ENCODE measurements at places on chromosomes 16 and 17. TPM values are rescaled to one million over a fixed set of nuclear protein-coding genes. Genes with fewer than 3 reads are reported as not detected.

DNA sequence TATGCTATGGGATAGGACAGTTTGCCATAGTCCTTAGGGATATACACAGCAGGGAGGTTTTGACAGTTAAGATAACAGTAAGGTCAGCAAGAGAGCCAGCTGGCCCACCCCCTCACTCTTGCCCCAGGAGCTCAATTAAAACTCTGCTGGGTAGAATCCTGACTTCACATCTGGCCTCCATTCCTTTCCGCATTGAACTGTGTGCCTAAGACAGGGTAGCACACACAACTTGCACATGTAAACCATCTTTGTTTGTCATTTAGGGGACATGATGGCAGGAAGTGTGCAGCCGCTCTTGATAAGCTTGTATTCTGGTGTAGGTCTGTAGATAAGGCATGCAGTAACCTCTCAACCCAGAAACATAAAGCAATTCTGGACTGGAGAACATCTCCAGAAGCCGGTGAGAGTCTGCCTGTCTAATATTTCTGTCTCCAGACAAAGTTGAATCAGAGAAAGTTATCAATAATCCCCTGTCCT is 5.2 kb downstream of the MINK1 start:
- no peak for DNase-seq

DNA sequence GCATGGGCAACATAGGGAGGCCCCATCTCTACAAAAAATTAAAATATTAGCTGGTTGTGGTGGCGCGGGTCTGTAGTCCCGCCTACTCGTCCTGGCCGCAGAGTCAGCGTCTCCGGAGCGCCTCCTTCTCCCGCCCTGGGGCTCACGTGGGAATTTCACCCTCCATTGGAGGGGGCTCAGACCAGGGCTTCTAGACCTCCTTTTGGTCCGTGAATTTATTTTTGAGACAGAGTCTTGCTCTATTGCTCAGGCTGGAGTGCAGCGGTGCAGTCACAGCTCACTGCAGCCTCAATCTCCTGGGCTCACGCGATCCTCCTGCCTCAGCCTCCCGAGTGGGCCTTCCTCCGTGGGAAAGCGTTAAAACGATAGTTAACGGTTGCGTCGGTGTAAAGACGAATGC is 394 bp upstream of the NME4 start:
- DNase-seq = no peak

DNA sequence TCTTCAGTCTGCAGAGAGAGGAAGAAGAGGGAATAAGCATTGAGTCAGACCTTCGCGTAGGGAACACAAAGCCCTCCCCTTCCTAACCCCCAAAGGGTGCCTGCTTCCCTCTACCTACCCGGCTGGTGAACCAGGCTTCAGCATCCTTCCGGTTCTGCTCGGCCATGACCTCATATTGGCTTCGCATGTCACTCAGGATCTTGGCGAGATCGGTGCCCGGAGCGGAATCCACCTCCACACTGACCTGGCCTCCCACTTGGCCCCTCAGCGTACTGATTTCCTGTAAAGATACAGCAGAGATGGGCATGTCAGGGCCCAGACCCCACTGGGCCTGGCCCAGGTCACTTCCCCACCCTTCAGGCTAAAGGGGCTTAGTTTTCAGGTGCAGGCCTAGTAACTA is 3.8 kb downstream of the KRT19 start:
- DNase-seq = no peak

GRCh38 chr16:27980076-27980775 is 83.3 kb downstream of the GSG1L start:
- DNase-seq = peak; percentile 25

DNA sequence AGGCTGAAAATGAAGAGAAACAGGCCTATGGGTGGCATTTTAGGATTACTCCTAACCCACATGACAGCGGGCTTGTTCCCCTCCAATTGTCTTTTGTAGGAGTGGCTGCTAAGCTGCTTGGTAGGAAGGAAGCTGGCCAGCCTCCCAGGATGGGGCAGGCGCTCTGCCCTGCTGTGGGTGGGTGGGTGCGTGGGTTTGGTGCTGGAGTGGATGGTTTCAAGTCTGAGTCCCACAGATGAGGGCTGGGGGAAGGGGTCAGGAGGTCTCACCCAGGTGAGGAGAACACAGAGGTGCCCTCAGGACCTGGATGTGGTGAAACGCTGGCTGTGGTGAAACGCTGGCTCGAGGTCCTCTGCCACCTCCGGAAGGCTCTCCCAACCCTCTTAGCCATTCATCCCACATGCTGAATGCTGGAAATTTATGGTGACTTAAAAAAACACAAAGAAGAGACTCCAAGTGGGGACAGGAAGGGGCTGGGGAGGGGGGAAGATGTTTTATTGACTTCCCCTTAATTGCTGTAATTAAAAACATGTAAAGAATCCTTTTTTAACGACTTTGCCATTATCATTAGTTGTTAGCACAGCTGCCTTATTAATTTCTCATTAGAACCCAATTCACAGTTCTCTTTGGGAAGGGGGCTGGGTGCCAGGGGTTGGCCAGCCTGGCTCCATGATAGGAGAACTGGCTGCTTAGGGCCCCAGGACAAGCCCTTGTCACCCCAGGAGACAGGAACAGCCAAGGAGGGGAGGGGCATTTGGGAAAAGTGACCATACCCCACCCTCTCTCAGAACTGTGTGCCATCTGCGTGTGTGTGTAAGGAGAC is 153.5 kb upstream of the CDC42EP4 start:
- DNase-seq = no peak

DNA sequence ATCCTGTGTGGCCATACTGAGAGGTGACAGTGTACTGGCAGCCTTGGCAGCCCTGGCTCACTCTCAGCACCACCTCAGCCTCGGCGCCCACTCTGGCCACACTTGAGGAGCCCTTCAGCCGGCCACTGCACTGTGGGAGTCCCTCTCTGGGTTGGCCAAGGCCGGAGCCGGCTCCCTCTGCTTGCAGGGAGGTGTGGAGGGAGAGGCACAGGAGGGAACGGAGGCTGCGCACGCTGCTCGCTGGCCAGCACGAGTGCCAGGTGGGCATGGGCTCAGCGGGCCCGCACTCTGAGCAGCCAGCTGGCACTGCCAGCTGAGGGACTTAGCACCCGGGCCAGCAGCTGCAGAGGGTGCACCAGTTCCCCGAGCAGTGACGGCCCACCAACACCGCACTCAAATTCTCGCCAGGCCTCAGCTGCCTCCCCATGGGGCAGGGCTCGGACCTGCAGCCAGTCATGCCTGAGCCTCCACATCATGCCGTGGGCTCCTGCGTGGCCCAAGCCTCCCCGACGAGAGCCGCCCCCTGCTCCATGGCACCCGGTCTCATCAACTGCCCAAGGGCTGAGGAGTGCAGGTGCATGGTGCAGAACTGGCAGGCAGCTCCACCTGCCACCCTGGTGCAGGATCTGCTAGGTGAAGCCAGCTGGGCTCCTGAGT is 184.4 kb upstream of the TOX3 start:
- DNase-seq = no peak

DNA sequence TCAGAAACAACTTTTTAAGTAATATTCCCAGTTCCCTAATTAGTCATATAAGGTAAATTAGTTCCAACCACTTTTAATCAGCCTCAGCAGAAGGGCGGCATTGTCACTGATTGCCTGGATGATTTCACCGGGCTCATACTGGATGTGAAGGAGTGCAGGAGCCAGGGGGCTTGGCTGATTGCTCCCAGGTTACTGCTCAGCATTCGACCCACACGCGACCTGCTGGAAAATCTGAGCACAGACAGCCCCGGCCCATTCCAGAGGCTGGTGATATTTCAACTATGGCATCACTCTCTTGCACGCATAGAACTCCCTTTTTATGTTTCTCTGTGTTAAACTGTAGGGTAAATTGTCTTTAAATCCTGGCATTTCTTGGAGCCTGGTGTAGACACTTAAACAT is 34.2 kb downstream of the CPPED1 start:
- no peak for DNase-seq

DNA sequence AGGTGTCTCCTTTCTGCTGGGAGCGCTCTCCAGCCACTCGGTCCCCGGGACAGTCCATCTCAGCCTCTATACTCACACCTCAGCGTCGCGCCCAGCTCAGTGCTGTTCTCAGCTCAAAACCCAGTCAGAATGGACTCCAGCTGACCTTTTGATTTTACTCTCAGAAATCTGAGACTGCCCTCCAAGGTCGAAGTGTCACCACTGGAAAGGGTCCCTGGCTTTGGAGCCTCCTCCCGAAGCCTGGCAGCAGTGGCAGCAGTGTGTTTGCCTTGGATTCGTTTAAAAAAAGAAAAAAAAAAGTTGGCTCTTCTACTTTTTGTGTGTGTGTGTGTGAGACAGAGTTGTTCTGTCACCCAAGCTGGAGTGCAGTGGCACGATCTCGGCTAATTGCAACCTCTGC is 10.4 kb downstream of the KLHL36 start:
- no peak for DNase-seq

GRCh38 chr16:9645911-9646310 is 536.3 kb downstream of the GRIN2A start:
- DNase-seq = no peak

- DNase-seq = no peak
These were observed 15.8 kb downstream of the CIITA start for GRCh38 chr16:10892782-10893318.

- no peak for DNase-seq
These were observed 128.1 kb downstream of the CDH13 start for GRCh38 chr16:82754716-82755513.

- DNase-seq = no peak
These were observed 211.7 kb upstream of the CDH5 start for GRCh38 chr16:66154801-66155200.

DNA sequence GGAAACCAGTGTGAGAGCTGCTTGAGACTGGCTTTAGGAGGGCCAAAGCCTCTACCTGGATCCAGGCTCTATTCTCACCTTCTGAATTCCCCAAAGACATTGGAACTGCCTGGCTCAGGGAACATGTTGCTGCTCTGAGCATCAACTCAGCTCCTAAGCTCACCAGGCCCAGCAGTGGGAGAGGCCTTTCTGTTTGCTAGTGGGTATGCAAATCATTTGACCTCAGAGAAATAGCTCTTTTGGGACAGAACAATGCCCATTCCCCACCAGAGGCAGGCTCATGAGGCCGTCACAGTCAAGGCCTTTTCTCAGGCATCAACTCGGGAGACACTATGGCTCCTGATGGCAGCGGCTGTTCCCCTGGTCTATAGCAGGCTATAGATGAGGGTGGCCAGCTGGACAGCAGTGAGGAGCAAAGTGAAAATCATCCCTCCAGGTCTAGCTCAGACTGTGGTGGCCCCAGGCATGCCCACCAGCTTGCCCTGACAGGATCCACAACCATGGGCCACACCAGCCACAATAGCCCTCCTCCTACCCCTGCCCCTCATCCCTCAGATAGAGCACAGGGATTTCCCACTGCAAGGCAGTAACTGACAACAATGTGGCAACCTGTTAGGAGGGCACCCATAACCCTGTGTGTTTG is 30.4 kb upstream of the GFOD2 start:
- DNase-seq = no peak

DNA sequence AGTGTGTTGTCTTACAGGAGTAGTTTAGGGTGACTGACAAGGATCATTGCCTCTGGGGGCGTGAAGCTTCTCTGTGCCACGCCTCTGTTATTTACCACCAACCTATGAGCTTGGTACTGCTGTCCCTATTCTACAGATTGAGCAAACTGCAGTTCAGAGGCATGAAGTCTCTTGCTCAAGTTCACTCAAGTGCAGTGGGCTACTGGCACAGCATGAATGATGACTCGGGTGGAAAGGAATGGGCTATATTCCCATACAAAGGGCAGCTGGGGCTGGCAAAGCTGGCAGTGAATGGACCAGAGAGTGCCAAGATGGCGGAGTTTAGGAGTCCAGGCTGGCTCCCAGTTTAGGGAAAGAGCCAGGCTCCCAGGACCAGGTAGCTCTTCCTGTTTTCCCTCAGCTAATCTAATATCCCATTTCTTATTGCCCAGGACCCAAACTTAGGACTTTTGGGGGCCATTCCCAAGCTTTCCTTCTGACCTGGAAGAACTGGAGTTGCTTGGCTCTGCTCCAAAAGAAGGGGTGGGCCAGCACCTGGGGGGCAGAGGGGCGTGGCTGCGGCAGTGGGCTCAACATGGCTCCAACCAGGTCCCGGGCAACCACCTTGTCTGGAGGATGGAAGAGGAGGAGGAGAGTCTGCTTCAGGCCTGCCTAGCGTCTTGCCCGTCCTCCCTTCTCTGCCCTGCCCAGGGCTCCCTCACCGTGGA is 12.9 kb downstream of the PLK1 start:
- no peak for DNase-seq

- DNase-seq = no peak
These were observed 5.7 kb upstream of the BAHCC1 start for GRCh38 chr17:81389585-81389984.

GRCh38 chr16:79267781-79268180 is 332.8 kb downstream of the MAF start:
- no peak for DNase-seq

GRCh38 chr16:11498683-11499082 is 88.0 kb downstream of the LITAF start:
- no peak for DNase-seq

RABEP2 gene
- total RNA-seq = 16.4 TPM

KRTAP4-5 gene
- total RNA-seq = not detected

RNF222 gene
- not detected for total RNA-seq

CDYL2 gene
- total RNA-seq = 5.7 TPM

SCN4A gene
- 3.5 TPM for total RNA-seq

SDR42E2 gene
- not detected for total RNA-seq

All from sciatic nerve (tissue), 2 donors.